Activated CD4-positive, CD25-positive, alpha-beta regulatory T cell (primary cell): ENCODE measurements at places on chromosomes 13 and 19.

DNA sequence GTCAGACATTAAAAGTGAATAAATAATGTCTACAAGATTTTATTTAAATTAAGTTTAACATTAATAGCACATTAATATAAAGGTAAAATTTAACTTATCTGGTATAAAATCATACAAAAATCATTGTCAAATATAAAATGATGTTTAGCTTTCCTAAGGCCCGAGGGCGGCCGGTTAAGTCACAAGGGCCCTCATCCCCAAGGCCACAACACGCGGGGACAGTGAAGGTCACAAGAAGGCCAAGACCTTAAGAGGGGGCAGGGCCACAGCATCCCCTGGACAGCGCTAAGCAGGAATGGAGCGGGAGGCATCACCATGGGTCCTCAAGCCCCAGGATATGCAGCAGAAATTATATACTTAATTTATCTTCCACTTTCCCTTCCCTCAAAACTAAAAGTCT is 62.7 kb upstream of the ZNF85 start:
- DNase-seq = no peak

GRCh38 chr13:23399347-23399746 is 34.2 kb downstream of the SACS start:
- no peak for DNase-seq

DNA sequence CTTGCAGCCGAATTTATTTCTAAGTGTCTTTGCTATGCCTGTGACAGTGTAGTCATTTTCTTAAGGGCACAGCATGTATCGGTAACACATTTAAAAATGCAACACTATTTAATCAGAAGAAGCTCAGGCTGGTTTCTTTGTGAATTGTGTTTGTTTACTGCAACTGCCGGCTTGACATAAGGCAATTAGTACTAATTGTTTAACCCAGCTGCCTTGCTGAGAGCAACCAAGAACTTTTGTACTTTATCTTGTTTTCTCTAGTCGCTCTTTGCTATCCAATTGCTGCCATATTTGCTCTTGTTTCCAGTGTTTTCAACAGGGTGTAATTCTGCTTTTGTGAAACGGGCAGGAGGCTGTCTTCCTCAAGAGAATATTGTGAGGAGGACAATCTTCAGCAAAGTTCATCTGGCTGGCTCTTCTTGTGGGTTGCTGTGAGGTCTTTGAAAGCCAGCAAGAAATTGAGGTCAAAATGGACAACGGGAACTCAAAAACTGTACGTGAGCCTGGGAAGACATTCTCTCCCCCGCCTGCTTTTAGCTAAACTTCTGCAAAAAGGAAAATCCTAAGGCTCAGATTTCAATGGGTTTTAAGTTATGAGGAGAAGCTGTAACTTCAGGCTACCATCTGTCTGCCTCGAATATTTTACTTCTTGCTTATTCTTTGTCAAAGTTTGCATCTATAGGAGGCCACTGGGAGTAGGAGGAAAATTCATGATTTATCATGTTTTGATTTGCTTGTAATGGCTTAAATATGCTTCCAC is 75.8 kb upstream of the TSHZ3 start:
- DNase-seq = no peak

DNA sequence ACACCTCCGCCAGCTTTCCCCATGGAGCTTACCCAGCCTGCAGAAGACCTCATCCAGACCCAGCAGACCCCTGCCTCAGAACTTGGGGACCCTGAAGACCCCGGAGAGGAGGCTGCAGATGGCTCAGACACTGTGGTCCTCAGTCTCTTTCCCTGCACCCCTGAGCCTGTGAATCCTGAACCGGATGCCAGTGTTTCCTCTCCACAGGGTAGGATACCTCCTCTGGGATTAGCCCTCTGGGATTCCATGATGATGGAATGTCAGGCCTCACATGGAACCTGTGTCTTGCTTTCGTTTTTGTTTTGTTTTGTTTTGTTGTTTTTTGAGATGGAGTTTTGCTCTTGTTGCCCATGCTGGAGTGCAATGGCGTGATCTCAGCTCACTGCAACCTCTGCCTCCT is 1.9 kb downstream of the RFXANK start:
- DNase-seq = no peak

- DNase-seq = no peak
These were observed 311.3 kb downstream of the DLEU7 start for GRCh38 chr13:50531917-50532899.

- DNase-seq = no peak
These were observed 61.2 kb downstream of the PEPD start for GRCh38 chr19:33460221-33460908.

GRCh38 chr13:98403076-98403475 is 173.8 kb downstream of the STK24 start:
- DNase-seq = no peak

DNA sequence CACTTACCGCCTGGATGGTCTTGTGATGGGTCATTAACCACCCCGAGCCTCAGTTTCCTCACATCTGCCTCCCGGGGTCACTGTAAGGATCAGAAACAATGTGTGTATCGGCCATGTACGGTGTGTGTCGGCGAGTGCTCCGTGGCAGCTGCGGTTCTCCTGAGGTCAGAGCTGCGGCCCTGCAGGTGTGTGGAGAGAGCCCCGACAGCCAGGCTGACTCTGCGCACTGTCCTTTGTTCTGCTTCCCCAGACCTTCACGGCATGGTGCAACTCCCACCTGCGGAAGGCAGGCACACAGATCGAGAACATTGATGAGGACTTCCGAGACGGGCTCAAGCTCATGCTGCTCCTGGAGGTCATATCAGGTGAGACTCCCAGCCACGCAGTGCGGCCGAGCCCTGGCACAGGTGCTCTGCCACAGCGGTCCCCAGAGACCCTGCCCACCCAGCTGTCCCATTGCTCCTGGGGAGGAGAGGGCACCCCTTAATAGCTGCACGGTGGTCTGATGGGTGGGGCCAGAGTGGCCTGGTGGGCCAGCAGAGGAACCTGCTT is 43.8 kb downstream of the CAPN12 start:
- DNase-seq = no peak

DNA sequence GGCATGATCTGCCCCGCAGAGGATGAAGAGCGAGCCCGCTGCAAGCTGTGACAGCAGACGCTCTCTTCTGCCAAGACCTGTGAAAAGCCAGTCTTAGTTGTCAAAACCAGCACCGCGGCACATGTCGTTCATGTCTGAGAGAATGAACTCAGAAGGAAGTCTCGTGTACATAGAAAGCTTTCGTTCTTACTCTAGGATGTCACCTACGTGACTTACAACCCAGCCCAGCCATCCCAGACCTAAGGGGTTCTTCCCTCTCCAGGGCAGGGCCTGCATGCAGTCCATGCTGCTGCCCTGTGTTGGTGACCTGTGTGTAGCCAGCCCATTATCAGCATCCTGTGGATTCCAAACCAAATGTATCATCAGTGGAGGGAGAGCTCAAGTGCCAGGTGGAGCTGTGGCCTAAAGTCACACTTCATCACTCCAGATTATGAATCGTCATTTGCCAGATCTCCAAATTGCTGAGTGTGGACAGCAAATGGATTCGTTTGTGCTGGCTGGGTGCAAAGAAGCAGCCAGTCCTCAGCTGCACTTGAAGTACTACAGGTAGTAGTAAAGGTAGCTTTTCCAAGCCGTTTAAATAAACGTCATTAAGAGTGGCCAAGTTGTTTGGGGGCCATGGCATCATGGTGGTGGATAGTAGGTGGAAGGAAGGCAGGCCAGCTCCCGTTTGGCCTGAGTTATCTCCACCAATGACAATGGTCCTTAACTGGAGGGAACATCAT is 73.9 kb upstream of the GPR183 start:
- DNase-seq = peak; percentile 18

DNA sequence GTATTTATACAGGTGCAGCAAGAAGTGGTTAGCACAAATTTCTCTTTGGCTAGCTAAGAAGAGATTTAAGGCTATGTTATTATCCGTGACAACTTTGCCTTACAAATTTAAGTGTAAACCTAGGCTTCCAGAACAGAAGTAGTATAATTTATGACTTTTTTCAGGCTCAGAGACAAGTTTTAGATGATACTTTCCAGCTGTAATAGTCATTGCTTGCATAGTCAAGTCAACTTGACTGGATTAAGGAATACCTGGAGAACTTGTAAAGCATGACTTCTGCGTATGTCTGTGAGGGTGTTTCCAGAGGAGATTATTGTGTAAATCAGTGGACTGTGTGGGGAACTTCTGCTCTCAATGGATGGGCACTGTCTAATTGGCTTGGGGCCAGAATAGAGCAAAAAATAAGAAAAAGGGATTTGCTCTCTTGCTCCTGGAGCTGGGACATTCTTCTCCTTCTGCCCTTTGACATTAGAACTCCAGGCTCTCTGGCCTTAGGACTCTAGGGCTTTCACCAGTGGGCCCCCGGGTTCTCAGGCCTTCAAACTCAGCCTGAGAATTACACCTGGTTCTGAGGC is 33.0 kb downstream of the CYSLTR2 start:
- DNase-seq = no peak

- DNase-seq = no peak
These were observed 69.8 kb downstream of the KCNRG start for GRCh38 chr13:50085063-50085462.

DNA sequence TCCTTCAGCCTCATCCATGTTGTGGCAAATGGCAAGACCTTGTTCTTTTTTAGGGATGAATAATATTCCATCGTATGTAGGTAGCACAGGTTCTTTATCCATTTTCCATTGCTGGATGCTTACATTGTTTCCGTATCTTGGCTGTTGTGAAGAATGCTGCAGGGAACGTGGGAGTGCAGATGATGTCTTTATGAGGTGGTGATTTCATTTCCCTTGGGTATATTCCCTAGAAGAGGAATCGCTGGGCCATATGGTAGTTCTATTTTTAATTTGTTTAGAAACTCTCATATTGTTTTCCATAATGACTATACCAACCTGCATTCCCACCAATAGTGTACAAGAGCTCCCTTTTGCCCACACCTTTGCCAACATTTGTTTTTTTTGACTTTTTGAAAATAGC is 186.3 kb upstream of the TMTC4 start:
- DNase-seq = no peak

DNA sequence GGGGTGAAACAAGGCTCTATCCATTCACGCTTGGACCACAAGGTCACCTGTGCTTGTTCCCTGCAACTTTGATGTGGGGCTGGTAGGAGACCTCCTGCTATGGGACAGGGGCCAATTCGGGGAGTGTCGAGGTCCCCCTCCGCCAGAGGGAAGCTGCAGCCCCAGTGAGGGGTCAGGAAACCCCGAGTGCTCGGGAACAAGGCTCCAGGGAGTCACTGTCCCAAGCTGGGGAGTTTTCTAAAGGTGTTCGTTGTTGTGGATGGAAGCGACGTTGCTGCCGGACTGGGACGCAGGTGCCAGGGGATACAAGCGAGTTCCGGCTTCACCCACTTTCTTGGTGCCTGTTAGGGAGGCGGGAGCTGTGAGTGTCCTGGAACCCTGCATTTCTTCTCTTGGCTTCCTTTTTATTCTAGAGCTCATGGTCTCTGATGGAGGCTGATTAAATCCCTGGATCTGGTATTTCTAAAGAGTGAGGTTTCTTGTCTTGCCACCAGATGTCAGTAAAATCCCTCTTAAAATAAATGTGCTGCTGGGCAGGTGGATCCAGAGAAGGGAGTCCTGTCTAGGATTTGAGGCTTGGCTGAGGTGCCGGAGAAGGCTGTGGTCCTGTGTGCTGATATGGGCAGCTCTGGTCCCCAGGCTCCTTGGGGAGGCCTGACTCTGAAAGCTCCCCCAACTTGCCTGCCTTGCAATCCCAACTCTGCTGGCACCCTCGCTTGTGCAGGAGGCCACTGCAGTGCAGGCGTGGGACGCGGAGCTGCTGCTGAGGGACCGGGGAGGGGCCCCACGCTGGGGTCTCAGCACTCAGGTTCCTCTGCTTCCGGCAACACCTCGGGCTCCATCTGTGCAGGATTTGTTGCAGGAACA is 153.9 kb downstream of the TEX29 start:
- no peak for DNase-seq

GRCh38 chr19:31892060-31892459 is 453.4 kb upstream of the ZNF507 start:
- no peak for DNase-seq

- DNase-seq = peak; percentile 32
These were observed at the start of gene TMEM221 for GRCh38 chr19:17448131-17448967. TMEM221 (minus strand) TSS chr19:17448668; CDS start chr19:17448462, 206 bp downstream.

DNA sequence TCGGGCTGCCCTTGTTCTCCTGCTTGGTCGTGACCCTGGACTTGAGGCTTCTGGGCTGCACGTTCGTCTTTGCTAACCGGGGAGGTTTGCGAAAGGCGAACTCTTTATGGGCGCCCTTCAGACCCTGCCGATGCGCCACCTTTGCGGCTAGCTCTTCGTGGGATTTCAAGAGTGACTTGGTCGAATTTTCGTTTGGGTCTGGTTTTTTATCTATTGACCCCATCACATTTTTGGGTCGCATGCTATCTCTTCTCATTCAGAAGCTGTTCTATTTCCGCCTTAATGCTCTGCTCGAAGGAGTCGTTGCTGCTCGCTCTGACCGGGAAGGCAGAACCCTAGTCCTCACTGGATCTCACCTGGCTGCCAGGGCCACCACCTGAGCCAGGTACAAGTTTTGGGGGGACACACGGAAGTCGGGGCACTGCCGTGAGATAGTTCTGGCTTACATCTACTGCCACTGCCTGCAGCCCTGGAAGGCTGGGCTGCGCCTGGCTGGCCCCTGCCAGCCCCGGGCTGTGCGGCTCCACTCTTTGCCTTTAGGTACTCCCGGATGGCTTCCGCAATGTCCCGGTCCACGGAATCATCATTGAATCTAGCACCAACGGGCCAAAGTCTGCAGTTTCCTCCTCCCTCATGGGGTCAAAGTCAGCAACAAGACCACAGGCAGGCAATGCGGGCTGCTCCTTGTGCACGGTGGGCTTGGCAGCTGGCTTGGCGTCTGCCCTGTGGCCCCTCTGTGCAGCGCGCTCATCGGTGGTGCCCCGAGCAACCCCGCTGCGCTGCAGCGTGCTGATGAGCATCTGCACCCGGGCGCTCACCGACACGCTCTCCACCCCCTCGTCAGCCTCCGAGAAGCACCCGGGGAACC is 16.2 kb downstream of the RB1 start:
- DNase-seq = no peak

DNA sequence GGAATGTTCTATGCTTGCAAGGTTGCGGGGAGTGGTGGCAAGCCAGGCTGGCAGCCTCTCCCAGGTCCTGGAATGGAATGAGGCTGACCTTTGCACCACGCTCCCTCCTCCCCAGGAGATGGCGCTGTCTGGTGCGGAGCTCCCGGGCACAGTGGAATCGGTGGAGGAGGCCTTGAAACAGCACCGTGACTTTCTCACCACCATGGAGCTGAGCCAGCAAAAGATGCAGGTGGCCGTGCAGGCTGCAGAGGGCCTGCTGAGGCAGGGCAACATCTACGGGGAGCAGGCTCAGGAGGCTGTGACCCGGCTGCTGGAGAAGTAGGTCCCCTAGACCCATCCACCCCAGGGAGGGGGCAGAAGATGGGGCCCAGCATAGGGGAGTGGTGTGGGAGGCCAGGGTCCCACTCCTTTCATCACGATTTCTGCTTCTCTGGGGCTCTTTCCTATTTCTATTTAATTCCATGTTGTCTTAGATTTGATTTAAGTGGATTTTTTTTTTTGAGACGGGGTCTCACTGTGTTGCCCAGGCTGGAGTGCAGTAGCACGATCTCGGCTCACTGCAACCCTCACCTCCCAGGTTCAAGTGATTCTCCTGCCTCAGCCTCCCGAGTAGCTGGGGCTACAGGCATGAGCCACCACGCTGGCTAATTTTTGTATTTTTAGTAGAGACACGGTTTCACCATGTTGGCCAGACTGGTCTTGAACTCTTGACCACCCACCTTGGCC is 53.2 kb upstream of the SHKBP1 start:
- DNase-seq = no peak
